ENCODE measurements at places on chromosomes 1 and 21. TPM values are rescaled to one million over a fixed set of nuclear protein-coding genes. Genes with fewer than 3 reads are reported as not detected.

MIGA1 gene
- 5.0 TPM for total RNA-seq

CHRM3 gene
- 0.16 TPM for total RNA-seq

ZNF695 gene
- total RNA-seq: 2.9 TPM

RIPPLY3 gene
- 0.78 TPM for total RNA-seq

PTGS2 gene
- total RNA-seq: 7.2 TPM

PROK1 gene
- total RNA-seq: not detected

SPATA1 gene
- total RNA-seq: 1.0 TPM

LRRC7 gene
- total RNA-seq: not detected

CATSPERE gene
- total RNA-seq: 0.08 TPM

PTGER3 gene
- total RNA-seq: not detected

ACTN2 gene
- not detected for total RNA-seq

SH3BGR gene
- total RNA-seq: 0.30 TPM

CACNA1E gene
- not detected for total RNA-seq

HPDL gene
- total RNA-seq: 3.6 TPM

PADI3 gene
- 0.89 TPM for total RNA-seq

TOR1AIP1 gene
- total RNA-seq: 27.9 TPM

AMY1C gene
- total RNA-seq: not detected

DDR2 gene
- total RNA-seq: 0.21 TPM

SLX9 gene
- total RNA-seq: 59.5 TPM

TEDDM1 gene
- total RNA-seq: not detected

ACADM gene
- 39.8 TPM for total RNA-seq

CSF3R gene
- total RNA-seq: not detected

DMRTA2 gene
- 0.26 TPM for total RNA-seq

COL24A1 gene
- 0.06 TPM for total RNA-seq

BARHL2 gene
- not detected for total RNA-seq

ZNF593OS gene
- not detected for total RNA-seq

FCER1G gene
- not detected for total RNA-seq

ISG20L2 gene
- 40.3 TPM for total RNA-seq

CLCA1 gene
- total RNA-seq: not detected

ETNK2 gene
- total RNA-seq: 12.6 TPM

OR2L3 gene
- not detected for total RNA-seq

FMO4 gene
- total RNA-seq: 0.31 TPM

CRYBG2 gene
- 1.3 TPM for total RNA-seq

GNAT2 gene
- 0.17 TPM for total RNA-seq

ERVH48-1 gene
- total RNA-seq: not detected

LRRC71 gene
- total RNA-seq: 0.14 TPM

CD1D gene
- not detected for total RNA-seq
